ENCODE measurements at places on chromosomes 11 and 22.

- DNase-seq = no peak
Observed at GRCh38 chr11:116680349-116681125, 92.2 kb downstream of the BUD13 start.

DNA sequence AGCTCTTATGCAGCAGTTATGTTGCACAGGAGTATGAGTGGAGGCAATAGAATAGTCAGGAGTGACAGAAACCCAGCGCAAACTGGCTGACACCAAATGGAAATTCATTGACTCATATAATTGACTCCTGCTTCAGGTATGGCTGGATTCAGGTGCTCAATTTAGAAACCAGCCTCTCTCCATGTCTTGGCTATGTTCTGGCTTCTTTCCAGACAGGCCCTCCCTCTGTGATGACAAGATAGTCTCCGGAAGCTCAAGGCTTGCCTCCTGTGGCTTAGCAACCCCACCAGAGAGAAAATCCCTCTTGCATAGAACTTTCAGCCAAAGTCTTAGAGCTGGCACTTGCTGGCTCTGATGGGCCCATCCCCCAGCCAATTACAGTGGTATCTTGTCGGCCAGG is 28.1 kb upstream of the MN1 start:
- no peak for DNase-seq

- DNase-seq = no peak
Observed at GRCh38 chr11:15222777-15223176, 108.1 kb downstream of the INSC start.

GRCh38 chr11:115238791-115239190 is 265.4 kb downstream of the CADM1 start:
- DNase-seq = no peak

DNA sequence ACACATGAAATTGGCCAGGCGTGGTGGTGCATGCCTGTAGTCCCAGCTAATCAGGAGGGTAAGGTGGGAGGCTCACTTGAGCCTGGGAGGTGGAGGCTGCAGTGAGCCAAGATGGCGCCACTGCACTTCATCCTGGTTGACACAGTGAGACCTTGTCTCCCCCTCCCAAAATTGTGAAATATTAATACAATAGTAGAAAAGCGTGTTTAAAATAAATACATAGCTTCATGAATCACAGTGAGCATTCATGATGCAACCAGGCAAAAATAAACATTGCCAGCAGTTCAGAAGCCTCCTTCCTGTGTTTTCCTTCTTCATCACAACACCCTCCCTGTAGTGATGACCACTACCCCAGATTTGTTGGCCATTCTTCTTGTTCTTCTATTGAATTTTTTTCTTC is 4.3 kb upstream of the TEAD1 start:
- no peak for DNase-seq
